Activated CD4-positive, CD25-positive, alpha-beta regulatory T cell treated with anti-CD3 and anti-CD28 coated beads, Interleukin-2, amount 50 U/mL, for 24 hours (primary cell): ENCODE measurements at places on chromosomes 7 and 10.

DNA sequence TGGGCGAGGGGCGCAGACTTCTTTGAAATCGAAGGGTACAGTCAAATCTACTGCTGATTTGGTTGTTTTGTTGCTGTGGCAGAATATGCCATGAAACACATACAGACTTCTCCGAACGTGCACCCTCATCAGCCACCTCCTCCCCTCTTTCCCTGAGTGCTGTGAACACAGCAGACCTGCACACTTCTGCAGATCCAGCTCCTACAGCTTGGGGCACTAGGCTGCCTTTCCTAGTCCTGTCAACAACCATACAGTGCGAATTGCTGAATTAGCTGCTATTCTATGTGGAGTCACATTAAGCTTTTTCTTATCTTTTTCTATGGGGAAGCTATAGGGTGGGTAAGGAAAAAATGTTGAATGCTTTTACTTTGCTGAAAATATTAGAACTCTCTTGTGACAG, 57.5 kb downstream of the COL17A1 start:
- peak; percentile 79 for ATAC-seq

DNA sequence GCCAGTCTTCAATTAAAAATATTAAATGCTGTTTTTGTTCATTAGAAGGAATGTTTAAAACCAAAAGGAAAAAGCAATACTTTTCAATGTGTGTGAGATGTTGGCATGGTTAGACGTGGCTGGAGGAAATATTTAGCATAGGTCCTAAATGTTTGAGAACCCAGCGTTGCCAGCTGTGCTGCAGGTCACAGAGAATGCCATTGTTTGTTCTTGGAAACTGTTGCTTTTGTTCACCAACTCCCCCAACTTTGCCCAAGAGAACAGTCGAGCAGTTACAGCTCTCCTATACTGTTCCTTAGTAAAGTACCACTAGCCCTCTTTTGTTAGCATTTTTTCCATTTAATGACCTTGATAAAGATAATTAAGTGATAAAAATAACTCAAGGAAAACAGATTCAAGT, 44.5 kb upstream of the ELMO1 start:
- no peak for ATAC-seq

DNA sequence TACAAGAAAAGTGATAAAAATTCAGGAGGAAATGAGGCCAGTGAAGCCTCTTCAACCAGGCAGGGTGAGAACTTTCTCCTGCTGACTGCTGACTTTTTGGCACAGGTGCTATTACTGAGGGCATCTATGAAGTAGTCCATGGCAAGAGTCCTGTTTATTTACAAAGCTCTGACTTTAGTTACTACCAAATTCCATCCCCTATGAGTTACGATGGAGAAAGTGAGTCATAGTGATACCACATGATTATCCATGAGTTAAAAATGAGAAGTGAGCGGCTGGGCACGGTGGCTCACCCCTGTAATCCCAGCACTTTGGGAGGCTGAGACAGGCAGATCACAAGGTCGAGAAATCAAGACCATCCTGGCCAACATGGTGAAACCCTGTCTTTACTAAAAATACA, 19.9 kb downstream of the CCDC3 start:
- no peak for ATAC-seq

DNA sequence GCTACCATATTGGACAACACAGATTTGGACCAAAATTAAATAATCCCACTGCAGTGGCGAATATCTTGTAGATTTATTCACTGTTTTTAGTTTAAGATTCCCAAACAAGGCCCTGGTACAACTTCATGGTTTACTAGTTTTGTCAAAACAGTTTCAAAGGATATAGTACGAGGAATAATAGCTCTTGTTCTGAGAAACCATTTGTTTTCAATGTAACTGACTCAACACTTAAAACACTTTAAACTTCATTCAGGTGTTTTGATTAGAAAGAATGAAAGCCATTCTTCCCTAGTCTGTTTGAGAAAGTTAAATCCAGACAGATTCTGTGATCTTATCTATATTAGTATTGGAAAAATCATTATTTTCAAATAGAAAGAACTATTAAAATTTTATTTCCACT, 276.4 kb upstream of the MKLN1 start:
- peak; percentile 49 for ATAC-seq

DNA sequence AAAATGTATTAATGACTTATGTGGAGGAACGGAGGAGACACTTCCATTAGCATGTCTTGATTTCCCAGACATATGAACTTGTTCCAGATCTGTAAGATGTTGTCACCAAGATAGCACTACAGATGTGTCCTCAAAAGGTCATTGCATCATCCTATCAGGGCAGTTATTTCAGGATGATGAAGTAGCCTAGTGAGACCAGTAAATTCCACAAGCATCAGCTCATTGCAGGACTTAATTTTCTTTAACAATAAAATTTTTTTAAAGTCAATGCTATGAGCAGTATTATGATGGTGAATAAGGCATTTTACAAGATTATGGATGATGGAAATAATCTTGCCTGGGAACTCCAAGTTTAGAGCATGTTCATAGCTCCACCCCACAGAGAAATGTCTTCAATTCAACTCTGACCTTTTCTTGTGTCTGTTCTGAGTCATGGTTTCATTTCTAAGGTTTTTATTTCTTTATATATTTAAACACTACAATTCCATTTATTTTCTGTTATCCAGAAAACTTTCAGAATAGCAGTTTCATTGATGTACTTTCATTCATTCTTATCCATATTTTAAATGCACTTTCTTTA, 1203.3 kb upstream of the CELF2 start:
- ATAC-seq, result no peak

DNA sequence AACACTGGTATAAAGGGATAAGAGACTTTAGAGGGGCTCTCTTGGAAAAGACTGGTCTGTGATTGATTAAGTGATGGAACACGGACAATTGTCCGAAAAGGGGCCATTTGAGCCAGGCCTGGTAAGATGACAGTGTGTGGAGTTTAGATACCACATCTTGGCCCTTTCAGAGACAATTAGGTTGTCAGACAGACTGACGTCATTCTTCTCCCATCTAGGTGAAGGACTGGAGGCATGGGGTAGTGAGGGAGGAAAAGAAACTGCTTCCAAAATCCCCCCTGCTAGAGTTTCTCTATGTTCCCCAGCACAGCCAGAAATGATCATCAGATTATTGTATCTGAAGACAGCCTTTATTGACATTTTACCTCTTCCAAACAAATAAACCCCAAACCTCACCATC, 84.8 kb upstream of the MYO3A start:
- ATAC-seq, result no peak

DNA sequence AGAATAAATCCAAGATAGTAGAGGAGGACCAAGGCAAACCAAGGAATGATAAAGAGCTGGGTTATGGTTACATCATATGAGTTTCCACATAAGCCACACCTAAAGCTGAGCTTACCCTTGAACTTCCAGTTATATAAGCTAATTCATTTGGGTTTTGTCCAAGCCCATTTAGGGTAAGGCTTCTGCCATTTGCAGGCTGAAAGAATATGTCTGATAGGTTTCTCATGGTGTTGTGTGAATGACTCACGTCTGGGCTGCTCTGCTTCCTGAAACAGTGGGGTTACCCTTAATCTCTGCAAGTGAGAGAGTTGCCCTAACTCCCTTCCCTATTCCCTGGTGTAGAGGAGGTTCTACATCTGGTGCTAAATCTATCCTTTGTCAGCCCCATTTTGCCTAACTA, 60.8 kb downstream of the PTTG1IP2 start:
- no peak for ATAC-seq

DNA sequence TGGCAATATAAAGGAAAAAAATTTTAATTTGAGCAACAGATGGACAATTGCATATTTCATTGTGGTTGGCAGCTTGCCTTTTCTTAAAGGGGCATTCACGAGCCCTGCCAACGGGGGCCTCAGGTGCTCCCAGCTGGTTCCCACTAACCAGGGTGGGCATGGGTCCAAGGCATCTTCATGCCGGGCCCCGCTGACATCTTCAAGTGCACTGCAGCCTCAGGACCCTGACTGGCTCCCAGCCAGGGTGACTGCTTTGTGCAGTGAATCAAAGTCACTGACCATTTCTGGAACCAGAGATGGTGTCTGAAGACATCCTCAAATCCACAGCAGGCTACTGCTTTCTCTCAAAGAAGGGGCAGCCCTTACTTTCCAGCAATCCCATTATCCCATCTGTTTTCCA, 275.2 kb upstream of the MGMT start:
- no peak for ATAC-seq

- no peak for ATAC-seq
These were observed 623 bp downstream of the HOXA4 start for GRCh38 chr7:27129729-27130539.

DNA sequence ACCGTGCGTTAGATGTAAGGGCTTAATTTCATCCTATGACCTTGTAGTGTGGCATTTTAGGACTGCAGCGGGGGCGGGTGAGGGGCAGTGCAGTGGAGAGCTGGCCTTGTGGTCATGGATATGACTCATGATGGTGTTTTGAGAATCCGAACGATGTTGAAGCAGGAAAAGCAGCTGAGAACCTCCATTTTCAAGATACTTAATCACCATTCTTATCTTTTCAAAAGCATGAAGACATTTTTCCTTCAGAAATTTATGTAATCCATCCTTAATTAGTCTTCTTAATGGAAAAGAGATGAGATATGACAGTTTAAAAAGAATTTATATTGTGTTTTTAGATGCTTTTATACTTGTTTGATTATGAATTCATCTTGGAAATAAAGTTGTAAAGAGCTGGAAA, 9.6 kb downstream of the ATP5F1C start:
- no peak for ATAC-seq

GRCh38 chr7:102432442-102433218, 745 bp upstream of the ORAI2 start:
- ATAC-seq, result peak; percentile 5

DNA sequence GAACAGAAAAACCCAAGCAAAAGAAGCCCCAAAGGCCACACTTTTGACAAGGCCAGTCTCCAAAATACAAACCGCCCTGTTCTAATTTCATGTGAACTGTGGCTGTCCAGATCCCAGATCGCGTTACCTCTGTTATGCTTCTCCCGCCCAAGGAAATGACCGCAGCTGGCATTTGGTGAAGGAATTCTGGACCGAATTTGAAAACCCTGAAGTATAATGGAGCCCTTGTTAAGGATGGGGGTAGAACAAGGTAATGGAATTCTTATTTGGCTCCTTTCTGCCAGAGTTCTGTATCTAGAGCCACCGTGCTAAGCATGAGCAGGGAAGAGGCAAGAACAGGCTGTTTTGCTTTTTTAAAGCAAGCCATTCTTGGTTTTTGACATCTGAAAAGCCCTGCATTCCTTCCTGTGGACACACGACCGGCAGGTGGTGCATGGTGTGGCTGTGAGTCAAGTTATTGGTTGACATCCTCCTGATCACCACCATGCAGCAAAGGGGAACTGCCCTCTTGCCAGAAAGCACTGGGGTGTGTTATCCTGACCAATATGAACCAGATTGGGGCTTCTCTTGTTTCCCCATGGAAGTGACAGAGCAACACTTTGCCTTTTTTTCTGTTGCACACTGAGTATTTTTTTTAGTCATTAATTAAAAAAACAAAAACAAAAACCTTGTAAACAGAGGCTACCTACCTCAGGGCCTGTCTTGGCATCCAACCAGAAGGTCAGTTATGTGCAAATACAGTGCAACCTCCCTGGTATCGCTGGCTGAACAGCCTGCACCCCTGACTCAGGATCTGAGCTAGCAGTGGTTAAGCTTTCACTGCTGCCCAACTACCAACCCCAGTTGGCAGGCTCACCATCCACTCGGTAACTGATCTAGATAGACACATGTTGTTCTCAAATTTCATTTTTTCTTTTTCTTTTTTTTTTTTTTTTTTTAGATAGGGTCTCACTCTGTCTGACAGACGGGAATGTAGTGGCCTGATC, 14.2 kb downstream of the UCMA start:
- ATAC-seq, result no peak
